ENCODE measurements at places on chromosomes 16 and 17. TPM values are rescaled to one million over a fixed set of nuclear protein-coding genes. Genes with fewer than 3 reads are reported as not detected.

Gene MGRN1
- total RNA-seq, result 77.7 TPM

Gene JPH3
- total RNA-seq, result 0.21 TPM

Gene CCL1
- not detected for total RNA-seq

Gene KRTAP4-9
- total RNA-seq, result not detected

Gene SLC13A2
- not detected for total RNA-seq

Gene HOXB4
- 17.9 TPM for total RNA-seq

Gene C17orf107
- total RNA-seq, result 2.5 TPM

Gene KRT24
- not detected for total RNA-seq

Gene KRTAP3-1
- not detected for total RNA-seq

Gene DBNDD1
- 3.5 TPM for total RNA-seq

Gene GNGT2
- total RNA-seq, result 1.8 TPM

Gene HCRT
- total RNA-seq, result not detected

Gene MMP2
- total RNA-seq, result 731 TPM

Gene ADAD2
- not detected for total RNA-seq

Gene FSCN2
- total RNA-seq, result 3.1 TPM

Gene LPO
- total RNA-seq, result not detected

Gene PRPF8
- 183 TPM for total RNA-seq

Gene HSD11B2
- total RNA-seq, result 1.1 TPM

Gene MT4
- not detected for total RNA-seq

Gene MYH13
- not detected for total RNA-seq

Gene TLCD3B
- not detected for total RNA-seq

Gene DHRS11
- total RNA-seq, result 6.0 TPM

Data from aorta (tissue), 5 donors.